ENCODE measurements at places on chromosomes 1 and 21. TPM values are rescaled to one million over a fixed set of nuclear protein-coding genes. Genes with fewer than 3 reads are reported as not detected.

- DNase-seq, result no peak
Measured at GRCh38 chr1:47786316-47786715, 210.9 kb downstream of the TRABD2B start.

GRCh38 chr21:20207335-20207734 is 790.9 kb upstream of the NCAM2 start:
- no peak for DNase-seq

- DNase-seq, result peak; percentile 37
Measured at GRCh38 chr1:62384276-62385005, 52.4 kb upstream of the USP1 start.

- no peak for DNase-seq
Measured at GRCh38 chr1:95504321-95504720, 270.3 kb downstream of the RWDD3 start.

DNA sequence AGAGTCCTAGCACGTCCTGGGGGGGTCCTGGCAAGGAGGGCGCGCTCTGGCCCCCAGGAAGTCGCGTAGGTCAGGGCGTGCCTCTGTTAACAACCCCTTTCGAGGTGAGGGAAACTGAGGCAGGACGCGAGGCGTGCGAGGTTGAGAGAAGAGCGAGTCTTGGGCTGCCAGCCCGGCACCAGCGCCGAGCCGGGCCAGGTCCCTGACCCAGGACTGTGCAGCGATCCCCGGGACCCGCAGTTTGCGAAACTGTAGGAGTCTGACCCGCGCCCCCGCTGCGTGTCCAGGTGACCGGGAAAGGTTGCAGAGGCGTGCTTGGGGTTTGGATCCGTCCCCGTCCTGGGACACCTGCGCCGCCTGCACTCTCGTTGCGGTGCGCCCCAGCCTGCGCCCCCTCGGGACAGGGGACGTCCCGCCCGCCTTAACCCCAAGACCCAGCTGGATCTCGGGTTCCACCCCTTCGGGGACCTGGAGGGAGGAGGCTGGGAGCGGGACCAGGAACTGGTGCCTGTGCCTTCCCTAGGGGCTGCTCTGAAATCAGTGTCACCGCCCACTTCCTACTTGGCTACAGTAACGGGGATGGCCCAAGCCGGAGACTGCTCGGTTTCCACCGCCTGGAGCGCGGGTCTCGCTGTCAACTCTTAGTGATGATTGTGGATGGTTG is 493 bp downstream of the DISC1 start:
- peak; percentile 84 for DNase-seq

DNA sequence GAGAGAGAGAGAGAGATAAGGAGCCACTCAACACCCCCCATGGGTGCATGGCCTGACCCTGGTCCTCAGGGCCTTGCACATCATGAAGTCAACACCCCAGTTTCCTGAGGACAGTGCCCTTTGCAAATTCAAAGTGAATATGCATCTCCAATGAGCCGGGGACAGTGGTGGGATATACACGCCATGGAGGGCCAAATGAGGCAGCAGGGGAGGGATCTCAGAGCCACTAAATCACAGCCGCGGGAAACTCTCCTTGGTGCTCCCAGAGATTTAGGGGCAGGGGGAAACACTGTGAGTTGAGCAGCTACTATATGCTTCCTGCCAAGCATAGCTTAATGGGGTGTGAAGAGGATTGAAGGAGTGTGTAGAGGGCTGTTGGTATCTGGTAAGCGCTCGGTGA is 35.5 kb downstream of the MATN1 start:
- DNase-seq, result no peak

DNA sequence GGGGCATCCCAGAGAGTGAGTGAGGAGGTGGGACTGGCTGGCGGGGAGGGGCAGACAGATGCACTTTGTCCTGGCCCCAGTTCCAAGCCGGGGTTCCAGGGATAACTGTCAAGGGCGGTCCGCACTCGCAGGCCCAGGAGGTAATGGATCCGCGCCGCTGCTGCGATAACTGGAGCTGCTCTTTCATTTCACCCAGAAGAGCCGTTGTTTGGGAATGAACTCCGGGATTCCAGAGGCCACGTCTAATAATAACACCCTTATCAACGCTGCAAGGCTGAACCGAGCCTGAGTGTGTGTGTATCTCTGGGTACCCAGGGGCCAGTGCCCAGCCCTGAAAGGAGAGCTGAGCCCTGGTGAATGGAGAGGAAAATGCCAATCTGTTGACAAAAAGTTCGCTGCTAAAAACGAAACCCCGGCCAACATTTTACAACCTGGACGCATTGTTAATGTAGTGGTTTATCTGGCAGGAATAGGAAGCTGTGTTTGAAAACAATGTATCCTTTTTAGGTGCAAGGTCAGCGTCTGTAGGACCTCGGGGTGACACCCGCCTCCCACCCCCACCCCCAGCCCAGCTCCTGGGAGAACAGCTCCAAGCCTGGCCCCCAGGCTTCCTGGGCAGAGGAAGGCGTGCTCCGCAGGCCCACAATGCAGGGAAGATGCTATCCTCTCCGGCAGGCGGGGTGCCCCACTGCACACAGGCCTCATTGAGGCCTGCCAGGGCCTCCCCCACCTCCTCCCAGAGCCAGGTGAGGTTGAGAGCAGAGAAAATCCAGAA is 119.7 kb downstream of the PROX1 start:
- peak; percentile 59 for DNase-seq

DNA sequence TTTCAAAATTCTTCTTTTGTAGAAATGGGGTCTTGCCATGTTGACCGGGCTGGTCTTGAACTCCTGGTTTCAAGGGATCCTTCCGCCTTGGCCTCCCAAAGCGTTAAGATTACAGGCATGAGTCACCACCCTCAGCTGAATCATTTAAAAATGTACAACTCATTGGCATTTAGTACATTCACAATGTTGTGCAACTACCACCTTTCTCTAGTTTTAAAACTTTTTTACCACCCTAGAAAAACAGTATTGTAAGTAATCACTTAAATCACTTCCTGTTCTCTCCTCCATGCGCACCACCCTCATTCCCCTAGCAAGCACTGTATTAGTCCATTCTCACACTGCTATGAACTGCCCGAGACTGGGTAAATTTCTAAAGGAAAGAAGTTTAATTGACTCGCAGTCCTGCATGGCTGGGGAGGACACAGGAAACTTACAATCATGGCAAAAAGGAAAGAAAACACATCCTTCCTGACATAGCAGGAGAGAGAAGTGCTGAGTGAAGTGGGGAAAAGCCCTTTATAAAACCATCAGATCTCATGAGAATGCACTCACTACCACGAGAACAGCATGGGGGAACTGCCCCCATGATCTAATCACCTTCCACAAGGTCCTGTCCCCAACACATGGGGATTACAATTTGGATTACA is 14.4 kb upstream of the THEM5 start:
- DNase-seq, result no peak

DNA sequence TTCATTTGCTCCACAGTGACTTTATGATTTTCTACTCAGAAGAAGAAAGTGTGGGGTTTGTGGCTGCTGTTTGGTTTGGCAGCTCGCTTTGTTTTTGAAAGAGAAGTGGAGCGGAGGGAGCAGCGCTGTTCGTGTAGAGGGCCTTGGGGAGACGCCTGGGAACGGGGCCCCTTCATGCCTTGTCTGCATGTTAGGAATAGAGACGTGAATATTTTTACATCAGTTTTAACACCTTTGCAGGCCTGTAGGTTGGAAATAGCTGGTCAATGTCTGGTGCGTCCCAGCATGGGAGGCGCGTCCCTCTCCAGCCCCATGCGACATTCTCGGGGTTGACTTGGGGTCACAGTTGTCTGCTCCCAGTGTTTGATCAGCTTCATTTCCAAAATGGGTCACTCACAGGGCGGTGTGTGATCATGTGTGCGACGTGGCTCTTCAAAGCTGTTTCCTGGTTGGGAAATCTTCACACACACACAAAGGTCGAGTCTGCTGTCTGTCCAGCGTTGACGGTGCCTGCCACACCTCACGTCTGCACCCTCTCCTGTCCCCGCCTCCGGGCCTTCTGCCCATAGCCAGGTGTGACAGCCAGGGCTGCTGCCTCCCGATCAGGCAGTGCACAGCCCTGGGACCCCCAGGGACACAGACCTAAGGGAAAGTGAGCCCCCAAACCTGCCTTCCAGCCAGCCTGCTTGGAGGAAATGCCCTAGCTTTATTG is 149.2 kb downstream of the PSMG1 start:
- DNase-seq, result peak; percentile 33

DNA sequence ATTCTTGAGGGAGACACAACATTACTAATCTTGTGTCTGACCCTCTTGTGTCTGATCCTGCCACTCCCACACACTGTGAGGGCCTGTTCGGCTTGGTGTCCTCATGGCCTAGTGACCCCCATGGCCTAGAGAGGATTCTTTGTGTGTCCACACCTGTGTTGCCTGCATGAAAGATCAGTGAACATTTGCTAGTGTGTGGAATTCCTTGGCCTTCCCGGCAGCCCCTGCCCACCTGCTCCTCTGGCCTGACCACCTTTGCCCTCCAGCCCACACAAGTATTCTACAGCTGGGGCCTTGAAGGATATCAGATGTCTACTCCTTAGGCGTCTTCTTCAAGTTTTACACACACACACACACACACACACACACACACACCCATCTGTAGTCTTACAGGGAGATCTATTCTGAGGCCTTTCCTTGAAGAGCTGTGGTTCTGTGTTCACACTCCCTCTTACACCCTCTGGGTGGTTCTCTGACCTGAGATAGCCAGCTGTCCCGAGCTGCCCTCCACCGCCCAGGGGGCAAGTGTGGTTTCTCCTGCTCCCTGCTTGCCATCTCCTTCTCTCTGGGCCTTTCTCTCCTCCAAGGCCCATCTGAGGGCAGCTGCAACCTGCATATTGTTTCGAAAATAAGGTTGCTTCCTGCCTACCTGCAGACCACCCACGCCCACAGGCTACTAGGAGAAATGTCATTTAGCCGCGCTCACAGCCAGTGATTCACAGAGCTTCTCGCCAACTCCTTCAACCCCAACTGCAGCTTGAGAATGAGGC is 45.4 kb downstream of the CD247 start:
- no peak for DNase-seq

GRCh38 chr1:27428316-27429028 is 36.0 kb downstream of the GPR3 start:
- DNase-seq, result peak; percentile 70

DNA sequence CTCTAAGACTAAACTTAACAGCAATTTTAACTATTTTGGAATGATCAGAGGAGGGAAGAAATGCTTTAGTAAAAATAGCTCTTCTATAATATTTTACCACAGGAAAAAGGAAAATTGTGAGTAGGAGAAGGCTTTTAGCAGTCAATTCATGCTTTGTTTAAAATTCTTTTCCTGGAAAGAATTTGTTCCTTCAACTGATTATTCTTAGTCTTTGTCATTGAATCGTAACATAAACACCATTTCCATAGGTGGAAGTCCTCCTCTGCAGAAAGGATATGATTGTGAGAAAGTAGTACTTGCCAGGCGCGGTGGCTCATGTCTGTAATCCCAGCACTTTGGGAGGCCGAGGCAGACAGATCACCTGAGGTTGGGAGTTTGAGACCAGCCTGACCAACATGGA is 11.9 kb upstream of the ACTA1 start:
- no peak for DNase-seq

- DNase-seq, result no peak
Measured at GRCh38 chr1:195733408-195733807, 874.8 kb downstream of the KCNT2 start.

- DNase-seq, result no peak
Measured at GRCh38 chr1:172483448-172483847, 39.6 kb upstream of the PIGC start.

DNA sequence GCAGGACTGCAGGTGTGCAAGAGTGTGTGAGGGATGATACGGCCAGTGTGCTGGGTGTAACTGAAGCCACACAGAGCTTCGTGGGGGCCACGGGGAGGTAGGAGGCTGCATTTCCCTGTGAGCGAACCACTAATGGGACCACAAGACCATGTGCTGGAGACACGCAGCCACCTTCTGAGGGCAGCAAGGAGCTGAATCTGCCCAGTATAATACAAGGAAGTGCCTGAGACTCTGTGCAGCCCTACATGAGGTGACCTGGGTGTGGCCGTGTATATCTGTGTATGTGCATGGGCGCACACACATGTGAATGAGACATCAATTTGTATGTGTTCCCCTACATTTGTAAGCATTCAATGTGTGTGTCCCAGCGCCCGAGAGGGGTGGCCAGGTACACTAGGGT is 50.8 kb downstream of the CHD5 start:
- DNase-seq, result no peak

- no peak for DNase-seq
Measured at GRCh38 chr1:115706587-115707425, 61.7 kb downstream of the CASQ2 start.

DNA sequence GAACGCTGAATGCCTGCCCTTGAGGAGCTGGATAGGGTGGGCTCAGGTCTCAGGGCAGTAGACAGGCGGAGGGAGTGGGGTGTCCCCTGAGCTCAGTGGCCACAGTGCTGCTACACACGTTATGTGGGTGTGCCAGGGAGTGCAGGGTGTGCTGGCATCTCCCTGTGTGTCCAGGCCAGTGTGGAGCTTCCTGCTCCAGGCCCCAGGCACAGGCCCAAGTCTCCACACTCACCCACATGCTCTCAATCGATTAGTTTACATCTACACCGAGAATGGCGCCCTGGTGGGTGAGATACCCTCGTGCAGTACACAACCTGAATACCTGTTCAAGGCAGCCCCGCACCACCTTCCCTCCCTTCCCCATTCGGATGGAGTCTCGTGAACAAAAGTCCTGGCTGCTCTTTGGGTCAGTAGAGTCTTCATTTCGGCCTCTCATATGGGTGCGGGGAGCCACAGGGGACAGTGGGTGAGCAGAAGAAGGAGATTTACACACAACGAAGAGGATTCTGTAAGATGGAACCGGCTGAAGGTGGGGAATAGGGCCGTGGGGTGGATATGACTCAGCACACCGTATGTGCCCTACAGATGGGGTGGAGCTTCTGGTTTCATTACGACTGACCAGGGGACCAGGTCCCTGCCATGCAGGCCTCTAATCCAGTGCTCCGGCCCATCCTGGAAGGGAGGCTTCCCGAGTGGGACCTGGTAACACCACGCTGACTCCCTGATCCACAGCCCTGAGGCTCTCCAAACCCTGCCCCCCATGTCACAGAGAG is 93.3 kb downstream of the SPSB1 start:
- no peak for DNase-seq

DNA sequence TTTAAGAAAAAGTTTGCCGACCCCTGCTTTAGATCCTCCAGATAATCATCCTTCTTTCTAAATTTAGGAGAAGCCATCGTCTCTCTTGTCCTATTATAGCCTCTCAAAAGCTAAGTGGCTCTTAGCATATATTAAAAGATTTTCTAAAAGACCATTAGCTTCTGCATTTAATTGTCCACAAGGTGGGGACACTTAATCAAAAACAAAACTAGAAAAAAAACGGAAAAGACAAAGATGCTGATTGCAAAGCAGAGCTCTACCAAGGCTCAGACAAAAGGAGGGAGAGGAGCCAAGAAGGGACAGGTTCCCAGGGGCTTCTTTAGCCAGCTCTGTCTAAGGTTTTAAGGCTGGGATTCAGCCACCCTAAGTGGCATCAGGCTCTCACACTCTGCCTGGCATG is 128.3 kb upstream of the HMGB4 start:
- no peak for DNase-seq

GRCh38 chr1:202661136-202661845 is 49.0 kb downstream of the SYT2 start:
- DNase-seq, result no peak

SPRR2G gene
- total RNA-seq, result not detected

SLC44A5 gene
- total RNA-seq, result not detected

ZYG11B gene
- 85.4 TPM for total RNA-seq

MR1 gene
- total RNA-seq, result 21.0 TPM

SYCP1 gene
- not detected for total RNA-seq

ZBTB40 gene
- 11.4 TPM for total RNA-seq

NUP210L gene
- not detected for total RNA-seq
